Cardiac muscle cell (in vitro differentiated cells and primary cell): ENCODE measurements at places on chromosomes 5 and 9. TPM values are rescaled to one million over a fixed set of nuclear protein-coding genes. Genes with fewer than 3 reads are reported as not detected.

DNA sequence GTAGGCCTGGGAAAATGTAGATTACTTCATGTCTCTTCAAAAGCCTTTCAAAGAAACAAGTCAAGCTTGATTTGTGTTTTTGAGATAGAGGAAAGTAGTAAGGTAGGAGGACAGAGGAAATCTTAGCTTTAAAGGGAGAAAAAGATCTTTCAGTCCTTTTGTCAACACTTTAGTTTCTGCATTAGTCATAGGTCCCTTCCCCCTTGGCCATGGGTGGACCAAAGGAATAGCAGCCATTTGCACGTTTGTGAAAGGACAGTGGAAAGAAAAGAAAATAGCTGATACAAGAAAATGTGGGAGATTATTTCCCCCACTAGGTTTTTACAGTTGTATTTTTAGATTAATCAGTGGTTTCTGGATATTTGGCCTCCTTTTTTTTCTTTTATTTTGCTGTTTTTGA lies 121.9 kb upstream of the GRHPR start:
- peaks cover 5% of the 10 kb centered on the region for H3K4me1 ChIP-seq
- H3K27ac ChIP-seq = no peak overlapping the region
- DNase-seq = no peak
- no peaks in the 10 kb centered on the region for H3K27me3 ChIP-seq

DNA sequence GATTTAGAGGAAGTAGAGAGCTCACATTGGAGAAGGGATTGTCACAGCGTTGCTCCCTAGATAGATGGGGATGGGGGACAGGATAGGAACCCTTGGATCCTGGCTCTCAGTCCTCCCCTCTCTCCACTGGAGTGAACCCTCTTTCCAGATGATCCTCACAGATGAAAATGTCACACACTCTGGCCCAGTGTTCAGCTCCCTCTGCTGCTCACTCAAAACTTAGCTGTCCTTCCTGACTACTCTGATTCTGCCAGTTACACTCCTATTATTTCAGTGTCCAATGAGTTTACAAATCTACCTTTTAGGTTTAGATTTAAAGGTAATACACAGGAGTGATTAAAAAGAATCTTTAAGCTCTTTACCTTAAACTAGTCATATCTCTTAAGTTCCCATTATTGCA lies 5.8 kb upstream of the SPINK7 start:
- DNase-seq = no peak
- no peaks in the 10 kb centered on the region for H3K36me3 ChIP-seq
- H3K27me3 ChIP-seq = no peaks in the 10 kb centered on the region
- H3K27ac ChIP-seq = no peak overlapping the region
- H3K4me3 ChIP-seq = no peak overlapping the region

GRCh38 chr5:56056875-56057274 lies 62.1 kb upstream of the IL6ST start:
- H3K27ac ChIP-seq = no peak overlapping the region
- no peaks in the 10 kb centered on the region for H3K4me1 ChIP-seq
- no peaks in the 10 kb centered on the region for H3K27me3 ChIP-seq

DNA sequence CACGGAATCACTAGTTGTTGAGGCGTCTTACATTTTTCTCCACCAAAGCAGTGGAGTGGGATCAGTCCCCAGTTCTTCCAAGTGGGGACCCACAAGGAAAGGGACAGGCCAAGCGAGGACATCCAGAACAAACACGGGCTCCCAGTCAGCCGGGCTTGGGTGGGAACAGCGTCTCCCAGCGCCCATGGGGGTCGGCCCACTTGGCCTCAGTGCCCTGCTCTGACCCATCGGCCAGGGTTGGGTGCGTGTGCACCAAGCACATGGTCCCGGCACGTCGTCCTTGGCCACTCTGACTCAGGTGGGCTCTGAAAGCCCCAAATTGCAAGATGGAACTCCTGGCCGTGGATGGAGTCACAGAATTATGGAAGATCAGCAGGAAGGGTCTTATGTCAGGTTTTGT lies 37.9 kb downstream of the DBH start:
- H3K4me3 ChIP-seq = no peak overlapping the region
- no peaks in the 10 kb centered on the region for H3K36me3 ChIP-seq
- peaks cover 25% of the 10 kb centered on the region for H3K4me1 ChIP-seq
- H3K27me3 ChIP-seq = no peaks in the 10 kb centered on the region
- DNase-seq = no peak

GRCh38 chr5:63911871-63912270 lies 50.4 kb downstream of the HTR1A start:
- no peak for DNase-seq
- no peak overlapping the region for H3K27ac ChIP-seq
- H3K36me3 ChIP-seq = no peaks in the 10 kb centered on the region
- no peak overlapping the region for H3K4me3 ChIP-seq

- H3K36me3 ChIP-seq = no peaks in the 10 kb centered on the region
- H3K27me3 ChIP-seq = peaks cover 79% of the 10 kb centered on the region
- peaks cover 17% of the 10 kb centered on the region for H3K4me1 ChIP-seq
- H3K27ac ChIP-seq = no peak overlapping the region
- H3K4me3 ChIP-seq = no peak overlapping the region
Observed at GRCh38 chr5:107805824-107806223, 135.1 kb upstream of the EFNA5 start.

DNA sequence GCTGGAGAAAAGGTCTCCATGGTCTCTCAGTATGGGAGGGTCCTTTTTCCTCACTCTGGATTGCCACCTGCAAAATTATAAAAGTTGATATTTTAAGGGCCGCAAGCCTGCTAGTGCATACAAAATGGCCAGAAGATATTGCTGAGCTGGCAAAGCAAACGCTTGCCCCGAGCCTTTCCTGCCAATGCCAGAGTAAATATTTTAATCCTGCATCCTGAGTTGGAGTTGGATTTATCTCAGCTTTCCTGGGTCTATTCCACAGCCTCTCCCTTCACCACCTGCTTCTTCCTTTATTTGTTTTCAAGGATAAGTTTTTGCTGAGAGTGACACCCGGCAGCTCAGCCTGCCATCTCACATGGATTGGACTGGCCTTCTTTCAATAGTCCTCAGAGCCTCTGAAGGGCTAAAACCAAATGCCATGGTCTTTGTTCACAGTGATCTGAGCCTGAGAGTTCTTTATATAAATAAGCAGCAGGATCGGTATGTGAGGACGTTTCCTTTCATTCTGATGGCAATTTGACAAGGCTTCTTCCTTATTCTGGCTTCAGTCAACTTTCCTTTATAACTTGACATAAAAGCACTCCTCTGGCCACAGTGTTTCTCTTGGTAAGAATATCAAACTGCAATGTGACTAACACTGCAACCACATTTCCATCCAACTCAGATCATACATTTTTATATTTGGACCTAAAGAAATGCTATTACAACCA lies 170.1 kb downstream of the ADAMTS12 start:
- no peaks in the 10 kb centered on the region for H3K36me3 ChIP-seq
- H3K27me3 ChIP-seq = no peaks in the 10 kb centered on the region
- no peak for DNase-seq

GRCh38 chr5:117144086-117144485 lies 569.5 kb upstream of the SEMA6A start:
- H3K36me3 ChIP-seq = no peaks in the 10 kb centered on the region
- H3K4me3 ChIP-seq = no peak overlapping the region
- H3K27me3 ChIP-seq = no peaks in the 10 kb centered on the region
- no peak overlapping the region for H3K27ac ChIP-seq

- H3K4me3 ChIP-seq = no peak overlapping the region
- no peak for DNase-seq
- no peak overlapping the region for H3K27ac ChIP-seq
- no peaks in the 10 kb centered on the region for H3K36me3 ChIP-seq
Observed at GRCh38 chr5:176574297-176574591, 25.1 kb downstream of the CDHR2 start.

DNA sequence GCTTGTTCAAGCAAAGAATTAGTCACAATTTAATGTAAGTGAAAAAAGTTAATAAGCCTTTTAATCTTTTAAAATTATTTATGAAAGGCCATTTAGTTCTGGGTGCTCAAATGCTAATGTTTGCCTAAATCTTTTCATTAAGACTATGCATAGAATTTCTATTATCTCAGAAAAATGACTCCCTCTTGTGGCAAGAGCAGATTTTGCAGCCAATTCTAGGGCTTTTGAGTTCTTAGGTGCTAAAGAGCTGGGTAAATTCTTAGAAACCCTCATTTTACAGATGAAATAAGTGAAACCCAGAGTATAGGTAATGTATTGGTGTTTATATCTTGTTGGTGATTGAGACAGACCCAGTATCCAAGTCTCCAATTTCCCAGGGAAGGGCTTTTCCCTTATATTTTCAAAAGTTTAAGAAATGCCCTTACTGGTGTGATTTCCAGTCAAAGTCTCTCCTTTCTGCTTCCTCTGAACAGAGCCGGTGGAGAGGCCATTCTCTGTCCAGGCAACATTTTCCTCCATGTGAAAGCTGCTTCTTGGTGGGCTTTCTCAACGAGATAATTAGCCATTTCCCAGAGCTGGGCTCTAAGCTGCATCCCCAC lies 24.1 kb upstream of the PCSK5 start:
- no peaks in the 10 kb centered on the region for H3K4me1 ChIP-seq
- H3K4me3 ChIP-seq = no peak overlapping the region
- H3K36me3 ChIP-seq = no peaks in the 10 kb centered on the region
- no peak overlapping the region for H3K27ac ChIP-seq
- H3K27me3 ChIP-seq = no peaks in the 10 kb centered on the region
- DNase-seq = peak; percentile 67

DNA sequence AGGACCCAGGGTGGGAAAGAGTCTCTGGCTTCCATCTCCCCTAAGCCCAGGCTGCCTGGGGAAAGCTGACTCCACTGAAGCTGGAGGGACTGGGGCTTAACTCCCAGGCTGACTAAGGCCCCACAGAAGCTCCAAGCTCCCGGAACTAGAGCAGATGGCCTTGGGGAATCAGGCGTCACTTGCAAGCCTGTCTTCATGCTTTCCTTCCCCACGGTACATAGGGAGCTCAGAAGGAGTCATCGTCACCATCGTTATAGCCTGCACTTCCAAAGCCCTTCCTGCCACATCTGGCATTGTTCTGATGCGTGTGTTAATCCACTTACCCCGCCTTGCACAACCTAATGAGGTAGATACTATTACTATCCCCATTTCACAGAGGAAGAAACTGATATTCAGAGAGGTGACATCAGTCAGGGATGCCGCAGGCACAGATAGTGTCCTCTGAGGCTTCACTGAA lies 11.5 kb downstream of the AQP3 start:
- no peaks in the 10 kb centered on the region for H3K27me3 ChIP-seq
- no peak overlapping the region for H3K4me3 ChIP-seq
- DNase-seq = no peak
- H3K36me3 ChIP-seq = no peaks in the 10 kb centered on the region

- H3K4me1 ChIP-seq = no peaks in the 10 kb centered on the region
- no peaks in the 10 kb centered on the region for H3K36me3 ChIP-seq
- no peaks in the 10 kb centered on the region for H3K27me3 ChIP-seq
Observed at GRCh38 chr5:8329773-8330172, 460.8 kb downstream of the MTRR start.

- peaks cover 18% of the 10 kb centered on the region for H3K27me3 ChIP-seq
- H3K27ac ChIP-seq = no peak within 1 kb of the TSS
- no peaks in the 10 kb centered on the region for H3K36me3 ChIP-seq
- DNase-seq = peak; percentile 45
- H3K4me1 ChIP-seq = no peaks in the 10 kb centered on the region
Observed at GRCh38 chr5:19987612-19988361, at the start of gene CDH18. Gene CDH18, minus strand, starts transcription at chr5:19988200. Its CDS starts 149,214 bp downstream, at chr5:19838986.

DNA sequence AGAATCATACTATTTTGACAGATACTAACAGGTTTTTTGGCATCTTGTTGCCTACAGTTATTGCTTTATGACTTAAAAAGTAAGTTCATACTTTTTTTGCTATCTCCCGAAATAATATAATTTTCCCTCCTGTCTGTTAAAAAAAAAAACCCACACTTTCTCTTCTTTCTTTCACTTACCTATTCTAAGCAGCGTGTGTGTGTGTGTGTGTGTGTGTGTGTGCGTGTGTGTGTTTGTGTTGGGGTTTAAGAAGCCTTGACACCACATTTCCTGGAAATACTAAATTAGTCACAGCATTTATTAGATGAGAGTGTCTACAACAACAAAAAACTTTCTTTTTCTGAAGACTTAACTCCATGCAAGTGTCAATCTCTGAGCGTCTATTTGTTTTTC lies 12.4 kb downstream of the TNFAIP8 start:
- H3K27me3 ChIP-seq = no peaks in the 10 kb centered on the region
- no peak overlapping the region for H3K27ac ChIP-seq
- no peak overlapping the region for H3K4me3 ChIP-seq
- no peaks in the 10 kb centered on the region for H3K36me3 ChIP-seq
- H3K4me1 ChIP-seq = peaks cover 7% of the 10 kb centered on the region

- peaks cover 30% of the 10 kb centered on the region for H3K27me3 ChIP-seq
- no peaks in the 10 kb centered on the region for H3K4me1 ChIP-seq
- H3K27ac ChIP-seq = no peak overlapping the region
- no peaks in the 10 kb centered on the region for H3K36me3 ChIP-seq
Observed at GRCh38 chr9:107636571-107637381, 147.2 kb upstream of the KLF4 start.

DNA sequence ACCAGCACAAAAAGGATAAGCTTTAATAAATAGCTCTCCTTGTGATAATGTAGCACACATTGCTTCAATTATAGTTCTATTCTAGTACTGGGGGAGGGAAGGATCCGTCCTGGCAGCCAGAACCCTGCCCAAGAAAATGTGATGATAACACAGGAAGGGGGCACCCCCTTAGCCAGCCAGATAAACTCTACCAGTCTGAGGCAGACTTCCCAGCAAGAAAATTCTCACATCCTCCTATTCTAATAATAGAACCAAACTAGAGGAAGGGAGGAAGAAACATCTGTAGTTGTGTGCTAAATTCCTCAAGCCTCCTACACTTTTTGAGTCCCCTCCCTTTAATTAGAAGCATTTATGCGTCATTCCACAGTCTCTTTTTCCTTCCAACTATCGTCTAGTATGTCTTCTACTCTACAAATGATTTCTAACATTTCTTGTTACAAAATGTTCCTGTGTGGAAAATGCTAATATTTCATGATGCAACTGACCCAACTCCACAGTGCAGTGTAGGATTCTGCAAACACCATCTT lies 261.0 kb downstream of the SEMA5A start:
- peaks cover 17% of the 10 kb centered on the region for H3K4me1 ChIP-seq
- no peaks in the 10 kb centered on the region for H3K27me3 ChIP-seq
- peak overlapping the region; percentile 76 for H3K27ac ChIP-seq
- H3K4me3 ChIP-seq = no peak overlapping the region
- peak; percentile 66 for DNase-seq
- H3K36me3 ChIP-seq = no peaks in the 10 kb centered on the region

DNA sequence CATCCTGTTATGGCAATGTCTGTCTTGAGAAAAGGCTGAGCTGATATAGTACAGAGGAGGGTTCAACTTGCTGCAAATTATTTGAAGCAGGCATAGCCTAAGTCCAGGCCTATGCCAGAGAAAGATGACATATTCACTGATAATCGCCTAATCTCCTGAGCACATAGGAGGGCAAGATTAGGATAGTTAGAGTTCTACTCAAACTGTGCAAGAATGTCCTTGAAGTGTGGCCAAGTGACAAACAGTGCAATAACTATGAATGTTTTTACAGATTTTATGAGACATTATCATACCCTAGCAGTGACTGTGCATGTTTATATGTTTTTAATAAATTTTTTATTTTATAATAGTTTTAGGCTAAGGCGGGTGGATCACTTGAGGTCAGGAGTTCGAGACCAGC lies 96.2 kb downstream of the TSSK1B start:
- no peak overlapping the region for H3K27ac ChIP-seq
- H3K4me3 ChIP-seq = no peak overlapping the region
- no peak for DNase-seq
- H3K27me3 ChIP-seq = no peaks in the 10 kb centered on the region

Gene DNAI1
- total RNA-seq = 0.95 and 1.6 TPM in 2 replicates

Gene RASGRF2
- 0.04 and 0.06 TPM in 2 replicates for total RNA-seq

Gene CARTPT
- total RNA-seq = not detected in 2 replicates

Gene DOLK
- 21.0 and 32.2 TPM in 2 replicates for total RNA-seq

Gene SPATA31D4
- not detected in 2 replicates for total RNA-seq

Gene ASB6
- 23.9 and 24.0 TPM in 2 replicates for total RNA-seq

Gene ZNF879
- 9.4 and 12.0 TPM in 2 replicates for total RNA-seq

Gene CCL28
- total RNA-seq = 0.07 TPM in 1 of 2 replicates, not detected in the other
